ENCODE measurements at places on chromosomes 4 and X.

- DNase-seq, result no peak
Observed at GRCh38 chrX:115889121-115889890, 281.2 kb upstream of the AGTR2 start.

DNA sequence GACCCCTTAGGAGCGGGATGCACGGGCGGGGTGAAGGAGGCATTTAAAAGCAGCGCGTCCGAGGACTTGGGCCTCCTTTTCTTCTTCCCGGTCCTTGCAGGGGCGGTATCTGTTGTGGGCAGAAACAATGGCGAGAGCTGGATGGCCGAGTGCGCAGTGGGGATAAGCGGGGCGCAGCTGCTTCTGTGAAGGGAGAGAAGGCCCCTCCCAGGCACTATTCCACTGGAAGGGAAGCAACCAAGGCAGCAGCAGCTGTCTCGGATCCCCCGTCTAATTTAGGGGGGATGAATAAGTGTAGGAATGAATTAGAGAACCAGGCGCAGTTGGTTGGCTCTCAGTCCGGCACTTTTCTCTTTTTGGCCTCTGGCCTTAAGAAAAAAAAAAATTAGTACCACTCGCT, 995 bp downstream of the SMARCA5 start:
- DNase-seq, result peak; percentile 19

- peak; percentile 67 for DNase-seq
Observed at GRCh38 chr4:20612313-20612712, 87.9 kb upstream of the PACRGL start.

DNA sequence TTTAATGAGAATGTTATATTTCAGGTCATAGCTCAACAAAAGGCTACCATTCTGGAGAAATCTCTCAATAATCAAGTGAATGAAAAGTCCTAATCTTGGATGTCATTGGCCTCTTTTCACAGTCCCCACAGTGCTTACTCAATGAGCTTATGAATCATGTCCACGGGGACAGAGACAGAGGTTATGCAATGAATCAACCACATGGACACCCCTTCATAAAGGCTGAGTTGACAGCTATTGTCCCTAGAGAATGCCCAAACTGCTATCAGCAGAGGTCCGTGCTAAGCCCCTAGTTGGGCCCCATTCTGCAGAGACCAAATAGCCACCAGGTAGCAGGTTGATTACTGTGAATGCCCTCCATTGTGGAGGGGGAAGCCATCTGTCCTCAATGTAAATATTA, 158.1 kb downstream of the LHFPL1 start:
- DNase-seq, result no peak

GRCh38 chrX:370244-370962, 16.3 kb downstream of the PPP2R3B start:
- no peak for DNase-seq

Data from urothelium cell line (cell line).